Frontal cortex (tissue), 4 donors: ENCODE measurements at places on chromosomes 7 and 10. TPM values are rescaled to one million over a fixed set of nuclear protein-coding genes. Genes with fewer than 3 reads are reported as not detected.

DNA sequence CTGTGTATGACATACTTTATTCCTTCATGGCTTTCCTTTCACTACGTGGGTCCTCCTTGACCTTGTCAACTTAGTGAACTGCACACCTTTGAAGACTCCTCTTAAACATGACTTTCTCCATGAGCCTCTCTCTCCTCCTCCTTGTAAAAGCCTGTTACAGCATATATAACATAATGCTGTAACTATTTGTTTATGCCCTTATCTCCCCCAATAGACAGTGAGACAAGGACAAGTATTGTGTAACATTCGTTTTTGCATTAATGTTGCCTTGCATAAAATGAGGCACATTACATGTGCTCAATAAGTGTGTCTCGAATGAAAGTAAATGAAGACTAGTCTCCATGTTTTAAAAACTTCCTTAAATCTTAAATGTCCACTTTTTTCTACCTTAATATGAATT is 4.3 kb upstream of the LAMB1 start:
- no peak for DNase-seq

The ATRNL1 gene
- total RNA-seq, result 909 TPM

- no peak for DNase-seq
Measured at GRCh38 chr10:71319800-71320392, 837 bp downstream of the SLC29A3 start.

- no peak for DNase-seq
Measured at GRCh38 chr7:35874886-35875285, 74.0 kb downstream of the SEPTIN7 start.

The CLRN3 gene
- not detected for total RNA-seq

The SLIT1 gene
- 48.9 TPM for total RNA-seq

- DNase-seq, result no peak
Measured at GRCh38 chr7:33868166-33868565, 37.2 kb upstream of the BMPER start.

- no peak for DNase-seq
Measured at GRCh38 chr7:102264367-102264891, 22.2 kb upstream of the SH2B2 start.

DNA sequence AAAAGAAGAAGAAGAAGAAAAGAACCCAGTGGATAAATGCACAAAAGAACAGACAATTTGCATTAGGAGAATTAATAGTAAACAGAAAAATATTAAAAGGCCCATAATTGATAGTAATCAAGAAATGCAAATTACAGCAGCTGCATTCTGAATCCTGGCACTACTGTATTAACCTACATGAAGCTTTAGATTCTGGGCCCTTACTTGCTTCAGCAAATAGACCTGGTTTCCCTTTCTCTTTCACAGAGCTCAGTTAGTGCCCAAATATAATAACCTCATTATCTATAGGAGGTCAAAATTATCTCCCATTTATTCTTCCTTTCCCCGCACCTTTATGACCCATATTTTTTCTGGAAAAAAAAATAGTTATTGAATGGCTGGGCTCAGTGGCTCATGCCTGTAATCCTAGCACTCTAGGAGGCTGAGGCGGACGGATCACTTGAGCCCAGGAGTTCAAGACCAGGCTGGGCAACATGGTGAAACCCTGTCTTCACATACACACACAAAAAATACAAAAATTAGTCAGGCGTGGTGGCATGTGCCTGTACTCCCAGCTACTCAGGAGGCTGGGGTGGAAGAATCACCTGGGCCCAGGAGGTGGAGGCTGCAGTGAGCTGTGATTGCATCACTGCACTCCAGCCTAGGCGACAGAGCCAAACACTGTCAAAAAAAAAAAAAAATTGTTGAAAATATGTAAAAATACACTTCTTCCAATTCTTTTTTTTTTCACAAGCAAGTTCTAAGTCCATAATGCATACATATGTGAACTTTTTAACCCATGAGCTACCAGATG is 36.0 kb upstream of the PIK3AP1 start:
- DNase-seq, result no peak

The HPSE2 gene
- not detected for total RNA-seq

The EBLN1 gene
- total RNA-seq, result not detected

The DNMBP gene
- total RNA-seq, result 2.9 TPM
